ENCODE measurements at places on chromosomes 3 and 15.

DNA sequence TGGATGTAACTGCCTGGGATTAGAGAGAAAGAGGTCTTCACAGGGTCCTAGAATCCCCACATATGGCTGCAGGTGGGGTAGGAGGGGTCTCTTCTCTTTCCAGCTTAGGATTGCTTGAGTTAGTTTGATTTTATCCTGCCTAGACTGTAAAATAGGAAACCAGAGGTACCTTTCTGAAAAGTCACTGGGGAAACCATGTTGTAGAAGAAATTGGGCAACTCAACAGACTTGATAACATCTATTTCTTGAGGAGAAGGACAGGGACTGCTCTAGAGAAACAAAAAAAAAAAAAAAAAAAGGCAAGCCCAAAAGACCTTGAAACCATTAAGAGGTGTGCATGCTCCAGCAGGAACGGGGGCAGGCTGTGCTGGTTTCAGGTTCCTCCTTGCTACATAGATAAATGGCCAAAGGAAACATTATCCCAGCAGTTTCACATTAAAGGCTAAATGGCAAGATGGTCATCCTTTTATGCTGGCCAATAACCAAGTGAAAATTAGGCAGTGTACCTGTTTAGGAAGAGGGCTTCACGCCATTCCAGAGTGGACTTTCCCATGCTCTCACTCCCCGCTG lies 116.1 kb downstream of the ALDH1A2 start:
- DNase-seq, result no peak

GRCh38 chr15:98977441-98977840 lies 30.2 kb downstream of the PGPEP1L start:
- DNase-seq, result no peak

- DNase-seq, result no peak
Observed at GRCh38 chr3:45112939-45113338, 33.2 kb downstream of the CDCP1 start.

DNA sequence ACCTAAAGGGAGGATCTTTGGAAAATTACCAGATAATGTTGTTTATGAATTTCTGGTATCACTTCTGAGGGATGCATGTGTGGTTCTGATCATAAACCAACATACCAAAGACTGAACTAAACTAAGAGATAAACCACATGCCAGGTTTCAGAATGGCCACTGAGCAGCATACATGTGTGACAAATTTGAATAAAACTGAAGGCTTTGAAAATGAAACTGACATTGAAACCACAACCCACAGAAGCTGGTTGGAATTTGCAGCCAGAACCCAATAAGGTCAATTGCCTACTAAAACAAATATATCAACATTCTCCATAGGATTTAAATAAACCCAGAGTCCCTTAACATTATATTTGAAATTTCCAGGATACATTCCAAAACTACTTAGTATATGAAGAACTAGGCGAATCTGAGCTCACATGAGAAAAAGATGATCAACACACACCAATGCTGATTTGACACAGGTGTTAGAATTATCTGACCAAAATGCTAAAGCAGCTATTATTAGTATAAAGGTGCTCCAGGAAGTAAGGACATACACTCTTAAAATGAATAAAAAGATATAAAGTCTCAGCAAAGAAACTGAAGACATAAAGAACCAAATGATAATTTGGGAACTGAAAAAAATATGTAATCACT lies 125.0 kb downstream of the ZNF280D start:
- no peak for DNase-seq

DNA sequence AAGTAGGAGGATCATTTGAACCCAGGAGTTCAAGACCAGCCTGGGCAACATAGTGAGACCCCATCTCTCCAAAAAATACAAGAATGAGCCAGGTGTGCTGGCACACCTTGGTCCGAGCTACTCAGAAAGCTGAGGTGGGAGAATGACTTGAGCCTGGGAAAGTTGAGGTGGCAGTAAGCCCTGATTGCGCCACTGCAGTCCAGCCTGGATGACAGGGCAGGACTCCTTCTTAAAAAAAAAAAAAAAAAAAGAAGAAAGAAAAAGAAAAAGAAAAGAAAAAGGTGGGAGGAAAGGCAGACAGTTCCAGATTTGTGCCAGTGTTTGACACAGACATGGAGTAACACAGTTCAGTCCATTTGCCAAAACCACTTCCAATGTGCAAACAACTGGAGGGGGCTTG lies 75.7 kb downstream of the ATP10A start:
- no peak for DNase-seq

DNA sequence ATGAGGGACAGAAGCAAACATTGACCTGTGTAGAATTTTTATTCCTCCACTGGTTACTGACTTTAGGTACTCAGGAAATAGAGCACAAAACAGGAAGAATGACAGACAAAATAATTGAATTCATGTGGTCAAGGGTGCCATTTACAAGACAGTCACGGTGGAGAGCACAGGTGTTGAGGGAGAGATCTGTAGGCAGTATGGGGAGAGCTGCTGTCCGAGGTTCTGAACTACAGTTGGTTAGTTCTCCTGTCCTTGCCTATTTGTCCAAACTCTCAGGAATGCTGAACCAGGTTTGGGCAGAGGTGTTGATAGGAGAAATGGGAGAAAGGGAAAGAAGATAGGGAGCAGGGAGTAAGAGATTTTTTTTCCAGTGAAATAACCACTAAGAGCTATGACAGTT lies 178.5 kb upstream of the ZBTB20 start:
- no peak for DNase-seq

DNA sequence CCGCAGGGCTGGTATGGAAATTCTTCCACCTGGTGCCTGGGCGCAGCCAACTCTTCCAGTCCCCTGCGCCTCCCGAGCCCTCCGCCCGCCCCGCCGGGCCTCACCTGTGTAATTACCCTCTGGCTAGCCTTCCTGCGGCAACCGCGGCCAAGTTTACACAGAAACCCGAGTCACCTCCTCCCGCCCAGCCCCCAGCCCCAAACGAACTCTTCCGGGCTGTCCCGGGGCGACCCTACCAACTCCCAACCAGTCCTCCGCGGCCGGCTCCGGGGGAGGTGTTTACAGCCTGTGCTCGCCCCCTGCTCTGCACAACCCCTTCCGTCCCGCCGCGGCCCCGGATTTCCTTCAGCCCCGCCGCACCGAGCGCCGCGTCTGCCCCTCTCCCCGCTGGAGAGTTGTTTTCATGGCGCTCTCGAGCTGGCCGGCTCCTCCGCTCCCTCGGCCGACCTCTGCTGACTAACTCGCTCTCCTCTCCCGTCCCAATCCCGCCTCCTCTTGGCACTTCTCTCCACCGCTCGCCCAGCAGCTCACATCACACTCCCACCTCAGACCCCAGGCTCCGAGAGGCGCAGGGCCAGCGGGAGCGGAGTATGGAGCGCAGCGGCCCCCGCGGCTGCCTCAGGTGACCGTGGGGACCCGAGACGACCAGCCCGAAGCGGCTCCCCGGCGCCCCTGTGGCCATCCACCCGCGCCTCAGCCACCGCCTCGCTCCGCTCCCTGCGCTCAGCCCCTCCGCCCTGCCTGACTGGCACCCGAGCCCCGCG lies 538 bp downstream of the ATOSA start:
- DNase-seq, result no peak

DNA sequence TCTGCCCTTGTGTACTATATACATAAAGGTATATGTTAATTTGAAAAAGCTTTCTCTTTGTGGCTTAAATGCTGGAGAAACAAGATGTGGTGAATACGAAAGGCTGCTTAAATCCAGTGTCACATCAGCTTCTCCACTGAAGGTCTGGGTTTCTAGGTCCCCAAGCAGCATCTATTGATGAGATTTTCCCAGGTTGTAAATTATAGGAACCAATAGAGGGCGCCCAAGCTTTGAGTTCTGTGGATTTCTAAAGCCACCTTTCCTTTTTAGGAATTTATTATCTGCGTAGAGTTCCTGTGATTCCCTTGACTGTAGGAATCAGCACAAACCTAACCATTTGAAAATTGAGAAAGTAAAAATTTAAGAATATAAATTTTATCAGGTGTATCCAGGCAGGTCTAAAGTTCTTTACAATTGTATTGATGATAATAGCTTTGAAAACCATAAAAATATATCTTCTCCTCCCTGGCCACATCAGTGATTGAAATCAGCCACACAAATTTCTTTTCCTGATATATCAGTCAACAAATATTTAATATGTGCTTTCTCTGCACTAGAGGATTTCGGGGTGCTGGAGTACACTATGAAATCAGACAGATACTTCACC lies 88.3 kb upstream of the ADAMTSL3 start:
- DNase-seq, result peak; percentile 3

- DNase-seq, result no peak
Observed at GRCh38 chr15:98938105-98938417, 69.5 kb downstream of the PGPEP1L start.

GRCh38 chr15:20671675-20672074 lies 130.1 kb upstream of the GOLGA6L6 start:
- DNase-seq, result no peak

GRCh38 chr3:134609821-134610431 lies 40.9 kb downstream of the KY start:
- DNase-seq, result no peak

Data from smooth muscle cell of the brain vasculature (primary cell).